ENCODE measurements at places on chromosomes 12 and 14.

GRCh38 chr12:111155521-111155920 lies 213.4 kb downstream of the PHETA1 start:
- no peak for DNase-seq

DNA sequence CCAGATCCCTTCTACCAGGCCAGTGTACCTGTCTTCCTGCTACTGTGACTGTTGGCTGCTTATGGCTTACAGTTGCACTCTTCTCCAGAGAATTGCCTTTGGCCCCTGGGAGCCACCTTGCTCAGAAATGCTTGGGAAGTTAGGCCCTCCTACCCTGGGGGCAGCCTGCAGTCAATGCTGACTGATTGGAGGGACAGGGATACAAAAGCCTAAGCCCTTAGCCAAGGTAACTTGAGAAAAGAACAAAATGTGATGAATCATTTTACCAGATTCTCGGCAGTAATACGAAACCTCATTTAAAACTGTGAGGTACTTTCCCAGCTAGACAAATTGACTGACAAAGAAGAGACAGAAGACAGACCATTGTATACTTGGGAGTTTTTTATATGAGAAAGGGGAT lies 47.3 kb downstream of the PTCSC3 start:
- no peak for DNase-seq

DNA sequence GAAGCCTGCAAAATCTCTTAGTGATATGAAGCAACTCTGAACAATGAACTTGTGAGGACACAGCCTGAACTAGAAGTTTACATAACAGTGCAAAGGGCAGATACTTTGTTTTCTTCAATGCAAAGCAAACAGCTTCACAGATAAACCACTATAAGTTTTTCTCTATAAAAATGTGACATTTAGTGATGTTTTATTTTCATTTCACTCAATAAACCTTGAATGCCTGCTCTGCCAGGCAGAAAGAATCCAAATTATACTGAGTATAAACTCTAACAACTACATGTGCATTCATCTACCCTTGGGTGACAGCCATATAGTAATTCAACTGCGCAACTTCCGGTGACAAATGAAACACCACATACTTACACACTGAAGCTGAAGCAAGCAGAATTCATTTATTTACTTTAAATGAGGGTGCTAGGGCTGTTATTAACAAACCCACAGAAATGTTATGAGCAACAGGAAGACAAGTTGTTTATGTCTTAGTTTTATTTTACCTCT lies 10.3 kb downstream of the DCP1B start:
- DNase-seq = peak; percentile 94

- DNase-seq = no peak
Measured at GRCh38 chr12:102379346-102380162, 100.8 kb downstream of the IGF1 start.

DNA sequence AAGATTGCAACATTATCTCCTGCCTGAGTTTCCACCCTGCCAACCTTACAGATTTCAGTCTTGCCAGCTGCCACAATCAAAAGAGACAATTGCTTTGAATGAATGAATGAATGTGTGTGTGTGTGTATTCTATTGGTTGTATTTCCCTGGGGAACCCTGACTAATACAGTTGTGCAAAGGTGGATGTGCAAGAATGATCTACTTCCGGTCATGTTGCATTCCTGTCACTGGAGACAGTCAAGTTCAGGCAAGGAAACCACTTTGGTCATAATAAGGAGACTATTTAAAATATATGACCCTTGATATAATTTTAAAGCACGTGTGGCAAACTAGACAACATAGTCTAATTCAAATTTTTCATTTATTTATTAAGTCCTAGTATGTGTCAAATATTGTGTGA lies 13.1 kb downstream of the RERG start:
- DNase-seq = no peak

GRCh38 chr12:56007564-56008559 lies 10.8 kb downstream of the SUOX start:
- DNase-seq = peak; percentile 77

- DNase-seq = peak; percentile 10
Measured at GRCh38 chr12:34399631-34400410, 377.5 kb downstream of the ALG10 start.

GRCh38 chr12:124617615-124618014 lies 50.2 kb upstream of the NCOR2 start:
- peak; percentile 51 for DNase-seq

Measured in lung (tissue), 17 donors.